ENCODE measurements at places on chromosomes 6 and 20.

- no peak for DNase-seq
Measured at GRCh38 chr6:11174242-11174611, 58.2 kb downstream of the NEDD9 start.

DNA sequence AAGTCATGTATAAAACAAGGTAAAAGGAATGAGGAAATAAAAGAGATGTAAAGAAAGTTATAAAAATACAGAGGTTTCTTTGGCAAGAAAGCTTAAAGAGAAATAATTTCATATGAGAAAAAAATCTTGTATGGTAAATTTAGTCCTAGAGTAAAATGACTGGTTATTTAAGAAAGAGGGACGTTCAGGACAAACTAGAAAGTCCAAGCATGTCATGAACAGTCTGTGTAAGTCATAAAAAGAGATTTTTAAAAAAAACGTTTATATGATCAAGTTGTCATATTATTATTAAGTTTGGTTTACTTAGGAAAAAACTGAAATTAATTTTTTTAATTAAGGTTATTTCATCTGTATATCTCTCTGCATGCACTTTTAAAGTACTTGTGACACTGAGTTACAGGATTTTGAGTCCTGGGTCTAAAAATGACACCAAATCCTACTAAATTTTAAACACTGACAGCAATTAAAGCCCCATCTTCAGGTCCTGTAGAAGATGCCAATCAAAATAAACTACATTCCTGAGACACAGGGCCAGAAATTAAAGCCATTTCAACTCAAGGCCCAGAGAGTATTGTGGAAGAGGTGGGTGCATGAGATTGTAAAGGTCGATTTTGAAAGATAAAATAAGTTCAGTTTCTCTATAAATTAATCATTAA is 62.4 kb downstream of the AGPAT4 start:
- DNase-seq: no peak

- DNase-seq: no peak
Measured at GRCh38 chr20:23988561-23988960, at the start of gene GGTLC1. GGTLC1 (minus strand) TSS chr20:23988779; CDS start chr20:23986611, 2,168 bp downstream.

DNA sequence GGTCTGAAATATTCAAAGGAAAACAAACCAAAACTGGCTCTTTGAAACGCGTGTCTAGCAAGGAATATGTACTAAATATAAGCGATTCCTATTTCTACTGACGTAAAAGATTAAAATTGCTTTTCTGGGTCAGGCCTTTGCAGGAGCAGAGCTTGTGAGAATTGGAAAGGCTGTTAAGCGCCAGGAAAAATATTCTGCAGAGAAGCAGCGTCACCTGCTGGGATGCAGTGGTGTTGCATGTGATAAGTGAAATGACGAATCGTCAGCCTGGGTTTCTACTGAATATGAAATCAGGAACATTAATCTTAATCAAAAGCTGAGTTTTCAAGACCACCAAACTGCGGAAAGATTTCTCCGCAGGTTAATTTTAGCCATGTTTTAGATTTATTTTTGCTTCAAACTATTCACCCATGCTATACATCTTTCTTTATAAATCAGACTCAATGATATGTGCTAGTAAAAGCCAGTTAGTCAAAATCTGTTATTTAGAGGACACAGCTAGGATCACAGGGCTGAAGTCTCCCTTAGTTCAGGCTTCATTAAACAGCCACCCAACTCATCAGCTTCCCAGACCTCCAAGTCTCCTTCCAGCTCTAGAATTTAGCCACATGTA is 67.4 kb downstream of the ALDH8A1 start:
- peak; percentile 22 for DNase-seq

- no peak for DNase-seq
Measured at GRCh38 chr6:156262014-156262413, 515.2 kb upstream of the ARID1B start.

Data from stimulated activated CD4-positive, alpha-beta T cell treated with anti-CD3 and anti-CD28 coated beads, Interleukin-12 subunit alpha, Interleukin-12 subunit beta, amount 100 ng/mL, for 4 hours (primary cell).